ENCODE measurements at places on chromosomes 2 and 18.
A peak's percentile ranks its signal among the peaks of the same experiment; 100 is the strongest.

- no peak overlapping the region for H3K27ac ChIP-seq
- H3K4me1 ChIP-seq: no peaks in the 10 kb centered on the region
- no peak overlapping the region for H3K4me3 ChIP-seq
- H3K27me3 ChIP-seq: no peaks in the 10 kb centered on the region
- DNase-seq: no peak
Observed at GRCh38 chr18:53790786-53791185, 433.7 kb downstream of the MBD2 start.

DNA sequence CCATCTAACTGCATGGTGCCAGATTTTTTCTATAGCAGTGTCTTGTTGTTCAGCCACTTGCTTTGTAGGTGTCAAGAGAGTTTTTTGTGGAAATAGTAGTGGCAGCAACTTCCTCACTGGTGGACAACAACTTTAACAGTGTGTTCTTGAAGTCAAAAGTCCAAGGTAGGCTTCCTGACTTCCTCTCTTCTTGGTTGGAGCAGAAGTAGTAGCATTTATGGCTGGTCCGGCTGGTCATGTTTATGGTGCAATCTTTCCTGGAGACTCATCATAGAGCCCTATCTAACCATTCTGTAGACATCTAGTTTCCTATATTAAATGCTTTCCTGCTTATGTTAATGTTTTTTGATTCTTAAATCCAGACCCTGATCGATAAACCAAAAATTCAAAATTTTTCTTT is 11.7 kb downstream of the GPR75 start:
- no peaks in the 10 kb centered on the region for H3K36me3 ChIP-seq
- H3K27ac ChIP-seq: no peak overlapping the region
- no peak for DNase-seq
- no peaks in the 10 kb centered on the region for H3K4me1 ChIP-seq
- no peak overlapping the region for H3K4me3 ChIP-seq

DNA sequence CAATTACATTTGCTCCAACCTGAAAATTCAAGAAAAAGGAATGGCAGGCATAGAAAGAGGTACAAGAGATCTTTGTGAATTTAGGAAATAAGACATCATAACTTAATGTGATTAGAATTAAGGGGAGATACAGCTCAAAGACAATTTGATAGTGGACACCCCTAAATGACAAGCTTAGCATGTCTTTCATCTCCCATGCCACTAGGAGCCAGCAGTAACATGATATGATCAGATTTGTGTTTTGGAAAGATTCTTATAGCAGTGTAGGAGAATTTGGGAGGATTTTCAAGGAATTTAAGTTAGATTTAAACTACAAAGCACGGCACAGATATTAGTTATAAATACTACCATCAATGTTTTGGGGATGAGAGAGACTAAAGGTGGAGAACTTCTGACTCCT is 340.8 kb downstream of the RDH14 start:
- H3K4me3 ChIP-seq: no peak overlapping the region
- no peaks in the 10 kb centered on the region for H3K27me3 ChIP-seq

DNA sequence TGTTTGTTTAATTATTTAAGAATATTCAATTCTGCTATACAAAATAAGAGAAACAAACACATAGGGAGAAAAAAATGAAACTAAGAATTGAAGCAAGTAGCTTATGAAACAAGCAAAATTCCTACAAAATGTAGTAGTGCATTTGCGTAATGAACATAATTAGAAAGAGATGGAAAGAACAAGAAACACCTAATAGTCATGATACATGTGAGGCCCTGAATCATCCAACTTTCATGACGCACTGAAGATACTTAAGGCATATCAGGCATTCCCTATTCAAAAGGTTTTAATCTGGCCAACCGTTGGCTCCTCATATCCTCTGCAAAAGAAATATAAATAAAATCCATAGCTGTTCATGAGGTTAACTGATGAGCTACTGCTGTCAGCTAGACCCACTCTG is 14.5 kb upstream of the NAB1 start:
- no peak overlapping the region for H3K4me3 ChIP-seq
- no peaks in the 10 kb centered on the region for H3K36me3 ChIP-seq
- H3K27me3 ChIP-seq: no peaks in the 10 kb centered on the region
- peaks cover 12% of the 10 kb centered on the region for H3K4me1 ChIP-seq
- DNase-seq: no peak

- H3K4me1 ChIP-seq: peaks cover 8% of the 10 kb centered on the region
- no peaks in the 10 kb centered on the region for H3K27me3 ChIP-seq
- no peak overlapping the region for H3K4me3 ChIP-seq
- H3K27ac ChIP-seq: no peak overlapping the region
Observed at GRCh38 chr18:46565256-46565655, 91.8 kb downstream of the LOXHD1 start.

GRCh38 chr2:148719941-148720436 is 75.4 kb downstream of the EPC2 start:
- H3K4me3 ChIP-seq: no peak overlapping the region
- no peak overlapping the region for H3K27ac ChIP-seq
- DNase-seq: peak; percentile 72
- H3K27me3 ChIP-seq: no peaks in the 10 kb centered on the region
- H3K4me1 ChIP-seq: peaks cover 2% of the 10 kb centered on the region
- H3K36me3 ChIP-seq: no peaks in the 10 kb centered on the region

- peak; percentile 54 for DNase-seq
- no peaks in the 10 kb centered on the region for H3K36me3 ChIP-seq
- H3K4me3 ChIP-seq: no peak overlapping the region
- peaks cover 38% of the 10 kb centered on the region for H3K4me1 ChIP-seq
- no peak overlapping the region for H3K27ac ChIP-seq
- H3K27me3 ChIP-seq: no peaks in the 10 kb centered on the region
Observed at GRCh38 chr2:111905990-111906735, 7.8 kb downstream of the MERTK start.

GRCh38 chr18:51154431-51155063 is 42.9 kb downstream of the MEX3C start:
- H3K4me3 ChIP-seq: no peak overlapping the region
- H3K27me3 ChIP-seq: no peaks in the 10 kb centered on the region
- no peaks in the 10 kb centered on the region for H3K36me3 ChIP-seq
- DNase-seq: no peak
- H3K4me1 ChIP-seq: no peaks in the 10 kb centered on the region

- no peaks in the 10 kb centered on the region for H3K4me1 ChIP-seq
- no peaks in the 10 kb centered on the region for H3K27me3 ChIP-seq
- H3K36me3 ChIP-seq: no peaks in the 10 kb centered on the region
- no peak for DNase-seq
- H3K4me3 ChIP-seq: no peak overlapping the region
Observed at GRCh38 chr2:236715491-236715961, 145.9 kb downstream of the ACKR3 start.

DNA sequence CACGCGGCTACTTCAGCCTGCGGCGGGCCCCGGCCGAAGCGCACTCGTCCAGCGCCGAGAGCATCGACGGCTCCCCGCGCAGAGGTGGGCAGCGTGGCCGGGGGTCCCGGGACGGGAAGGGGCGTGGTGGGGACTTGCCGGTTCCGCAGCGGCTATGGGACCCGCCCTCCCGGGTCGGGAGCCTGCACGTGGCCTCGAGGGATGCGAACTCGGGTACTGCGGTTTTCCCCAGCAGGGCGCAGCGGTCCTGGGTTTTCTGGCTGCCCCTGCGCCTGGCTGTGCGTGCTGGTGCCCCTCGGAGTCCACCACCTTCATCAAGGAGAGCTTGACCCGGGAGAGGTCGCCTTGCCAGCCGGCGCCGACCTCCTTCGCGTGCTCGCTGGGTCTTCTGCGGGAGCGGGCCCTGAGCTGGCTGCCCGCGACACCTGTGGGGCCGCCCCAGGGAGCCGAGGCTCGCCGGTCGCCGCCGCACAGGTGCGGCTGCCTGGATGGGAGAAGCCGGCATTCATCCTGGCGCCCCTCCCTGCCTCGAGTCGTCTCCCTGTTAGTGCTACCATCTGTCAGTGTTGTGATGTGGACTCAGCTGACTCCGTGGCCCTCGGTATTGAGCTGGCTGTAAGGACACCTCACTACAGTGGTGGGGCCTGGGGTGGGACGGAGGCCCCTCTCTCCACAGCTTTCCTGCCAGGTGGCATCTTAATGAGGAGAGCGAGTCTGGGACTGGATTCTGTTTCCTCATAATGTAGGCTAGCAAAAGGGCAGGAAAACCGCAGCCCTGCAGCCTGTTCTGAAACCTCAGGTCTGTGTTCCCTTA is 177.3 kb downstream of the AGAP1 start:
- H3K27ac ChIP-seq: no peak overlapping the region
- no peak overlapping the region for H3K4me3 ChIP-seq
- H3K36me3 ChIP-seq: no peaks in the 10 kb centered on the region
- H3K27me3 ChIP-seq: peaks cover 12% of the 10 kb centered on the region
- H3K4me1 ChIP-seq: no peaks in the 10 kb centered on the region

- H3K4me1 ChIP-seq: no peaks in the 10 kb centered on the region
- H3K27me3 ChIP-seq: no peaks in the 10 kb centered on the region
- H3K36me3 ChIP-seq: no peaks in the 10 kb centered on the region
- H3K4me3 ChIP-seq: no peak overlapping the region
Observed at GRCh38 chr2:145065342-145065741, 545.4 kb upstream of the ZEB2 start.

GRCh38 chr18:63223837-63224236 is 95.7 kb downstream of the BCL2 start:
- no peaks in the 10 kb centered on the region for H3K27me3 ChIP-seq
- no peaks in the 10 kb centered on the region for H3K4me1 ChIP-seq
- no peak overlapping the region for H3K27ac ChIP-seq
- H3K4me3 ChIP-seq: no peak overlapping the region

- DNase-seq: no peak
- no peak overlapping the region for H3K4me3 ChIP-seq
- no peaks in the 10 kb centered on the region for H3K27me3 ChIP-seq
- no peaks in the 10 kb centered on the region for H3K4me1 ChIP-seq
- no peak overlapping the region for H3K27ac ChIP-seq
- no peaks in the 10 kb centered on the region for H3K36me3 ChIP-seq
Observed at GRCh38 chr18:57311472-57311871, 40.9 kb upstream of the ST8SIA3 start.

DNA sequence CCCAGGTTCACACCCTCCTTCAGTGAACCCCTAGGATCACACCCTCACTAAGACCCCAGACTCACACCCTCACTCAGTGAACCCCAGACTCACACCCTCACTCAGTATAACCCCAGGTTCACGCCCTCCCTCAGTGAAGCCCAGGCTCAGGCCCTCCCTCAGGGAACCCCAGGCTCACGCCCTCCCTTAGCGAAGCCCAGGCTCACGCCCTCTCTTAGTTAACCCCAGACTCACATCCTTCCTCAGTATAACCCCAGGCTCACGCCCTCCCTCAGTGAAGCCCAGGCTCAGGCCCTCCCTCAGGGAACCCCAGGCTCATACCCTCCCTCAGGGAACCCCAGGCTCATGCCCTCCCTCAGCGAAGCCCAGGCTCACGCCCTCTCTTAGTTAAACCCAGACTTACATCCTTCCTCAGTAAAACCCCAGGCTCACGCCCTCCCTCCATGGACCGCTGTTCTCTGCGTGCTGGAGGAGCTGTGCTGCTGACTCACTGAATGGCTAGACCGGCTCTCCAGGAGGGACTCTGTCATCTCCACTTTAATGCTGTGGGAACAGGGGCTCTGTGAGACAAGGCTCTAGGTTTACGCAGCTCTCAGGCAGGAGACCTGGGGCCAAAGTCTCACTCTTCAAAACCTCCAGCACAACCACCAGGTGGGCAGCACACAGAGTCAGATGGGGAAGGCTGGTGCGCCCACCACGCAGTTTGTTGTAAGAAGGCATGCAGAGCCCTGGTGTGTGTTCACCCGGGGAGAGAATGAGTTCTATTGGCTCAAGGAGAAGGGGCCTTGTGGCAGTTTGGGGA is 506.9 kb upstream of the MYT1L start:
- no peak overlapping the region for H3K27ac ChIP-seq
- peak; percentile 41 for DNase-seq
- no peak overlapping the region for H3K4me3 ChIP-seq
- no peaks in the 10 kb centered on the region for H3K36me3 ChIP-seq
- no peaks in the 10 kb centered on the region for H3K27me3 ChIP-seq
- H3K4me1 ChIP-seq: no peaks in the 10 kb centered on the region

GRCh38 chr18:7923105-7923504 is 356.0 kb downstream of the PTPRM start:
- peak; percentile 57 for DNase-seq
- H3K27me3 ChIP-seq: no peaks in the 10 kb centered on the region
- H3K27ac ChIP-seq: no peak overlapping the region
- peaks cover 5% of the 10 kb centered on the region for H3K4me1 ChIP-seq
- no peaks in the 10 kb centered on the region for H3K36me3 ChIP-seq
- H3K4me3 ChIP-seq: no peak overlapping the region

DNA sequence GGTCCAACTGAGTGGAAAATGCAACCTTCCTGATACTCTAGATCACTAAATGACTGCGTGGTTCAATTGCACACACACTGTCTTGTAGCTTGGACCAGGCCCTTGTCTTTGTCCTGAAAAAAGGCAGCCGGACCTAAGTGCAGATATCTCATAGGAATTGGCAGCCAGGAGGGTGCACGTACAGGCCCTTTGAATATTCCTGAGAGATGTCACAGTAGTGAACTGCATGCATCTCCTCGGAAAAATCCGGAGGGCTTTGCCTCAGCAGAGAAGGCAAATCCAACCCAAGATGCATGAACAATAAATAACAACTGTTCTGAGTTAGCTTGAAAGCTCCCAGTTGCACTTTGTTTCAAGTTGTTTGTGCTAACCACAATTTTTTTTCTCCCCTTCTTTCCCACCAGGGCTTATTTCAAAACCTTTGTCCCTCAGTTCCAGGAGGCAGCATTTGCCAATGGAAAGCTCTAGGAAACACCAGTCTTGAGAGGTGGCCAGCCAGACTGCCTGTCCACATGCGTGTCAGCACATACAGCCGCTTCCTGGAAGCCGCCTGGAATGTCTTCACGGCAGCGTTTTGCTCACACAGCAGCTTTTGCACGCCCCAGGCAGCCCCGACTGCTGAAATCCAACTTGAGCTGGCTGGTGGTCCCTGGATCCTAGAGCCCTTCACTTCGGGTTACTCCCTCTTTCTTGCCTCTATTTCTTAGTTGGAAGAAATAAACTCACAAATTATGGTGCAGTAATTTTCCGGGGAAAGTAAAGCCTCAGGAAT is 54.4 kb upstream of the FOSL2 start:
- no peak overlapping the region for H3K4me3 ChIP-seq
- H3K4me1 ChIP-seq: no peaks in the 10 kb centered on the region
- DNase-seq: peak; percentile 42
- no peak overlapping the region for H3K27ac ChIP-seq
- H3K27me3 ChIP-seq: no peaks in the 10 kb centered on the region
- no peaks in the 10 kb centered on the region for H3K36me3 ChIP-seq

DNA sequence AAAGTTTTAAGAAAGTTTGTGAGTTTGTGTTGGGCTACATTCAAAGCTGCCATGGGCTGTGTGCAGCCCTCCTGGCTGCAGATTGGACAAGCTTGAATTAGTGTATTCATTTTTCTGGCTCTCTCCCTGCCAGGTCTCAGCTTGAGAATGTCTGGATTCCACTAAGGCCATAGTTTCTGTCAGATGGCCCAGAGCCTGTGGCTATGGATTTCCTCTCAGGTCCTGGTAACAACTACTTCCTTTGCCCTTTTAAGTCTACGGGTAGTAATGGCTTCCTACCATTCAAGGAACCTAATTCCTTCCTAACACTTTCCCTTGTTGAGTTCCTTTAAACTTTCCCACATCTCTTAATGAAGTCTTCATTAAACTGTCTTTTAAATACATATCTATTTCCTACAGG is 24.3 kb upstream of the PSMD14 start:
- no peak overlapping the region for H3K4me3 ChIP-seq
- no peaks in the 10 kb centered on the region for H3K4me1 ChIP-seq
- no peak overlapping the region for H3K27ac ChIP-seq
- DNase-seq: no peak
- no peaks in the 10 kb centered on the region for H3K27me3 ChIP-seq

- H3K27me3 ChIP-seq: no peaks in the 10 kb centered on the region
- H3K36me3 ChIP-seq: no peaks in the 10 kb centered on the region
- no peak overlapping the region for H3K4me3 ChIP-seq
- H3K4me1 ChIP-seq: peaks cover 8% of the 10 kb centered on the region
- no peak overlapping the region for H3K27ac ChIP-seq
- DNase-seq: no peak
Observed at GRCh38 chr2:69785358-69785757, 43.4 kb downstream of the ANXA4 start.

Measured in mesendoderm (in vitro differentiated cells).